ENCODE measurements at places on chromosomes 12 and 14.

- no peak overlapping the region for H3K4me3 ChIP-seq
- no peak for DNase-seq
- H3K36me3 ChIP-seq: no peaks in the 10 kb centered on the region
- H3K4me1 ChIP-seq: no peaks in the 10 kb centered on the region
- no peak overlapping the region for H3K27ac ChIP-seq
Observed at GRCh38 chr12:109199324-109199723, 82.9 kb downstream of the ACACB start.

GRCh38 chr12:6078398-6079096 lies 45.9 kb downstream of the VWF start:
- H3K27ac ChIP-seq: no peak overlapping the region
- H3K4me3 ChIP-seq: no peak overlapping the region
- H3K27me3 ChIP-seq: no peaks in the 10 kb centered on the region
- no peaks in the 10 kb centered on the region for H3K36me3 ChIP-seq
- DNase-seq: peak; percentile 73

DNA sequence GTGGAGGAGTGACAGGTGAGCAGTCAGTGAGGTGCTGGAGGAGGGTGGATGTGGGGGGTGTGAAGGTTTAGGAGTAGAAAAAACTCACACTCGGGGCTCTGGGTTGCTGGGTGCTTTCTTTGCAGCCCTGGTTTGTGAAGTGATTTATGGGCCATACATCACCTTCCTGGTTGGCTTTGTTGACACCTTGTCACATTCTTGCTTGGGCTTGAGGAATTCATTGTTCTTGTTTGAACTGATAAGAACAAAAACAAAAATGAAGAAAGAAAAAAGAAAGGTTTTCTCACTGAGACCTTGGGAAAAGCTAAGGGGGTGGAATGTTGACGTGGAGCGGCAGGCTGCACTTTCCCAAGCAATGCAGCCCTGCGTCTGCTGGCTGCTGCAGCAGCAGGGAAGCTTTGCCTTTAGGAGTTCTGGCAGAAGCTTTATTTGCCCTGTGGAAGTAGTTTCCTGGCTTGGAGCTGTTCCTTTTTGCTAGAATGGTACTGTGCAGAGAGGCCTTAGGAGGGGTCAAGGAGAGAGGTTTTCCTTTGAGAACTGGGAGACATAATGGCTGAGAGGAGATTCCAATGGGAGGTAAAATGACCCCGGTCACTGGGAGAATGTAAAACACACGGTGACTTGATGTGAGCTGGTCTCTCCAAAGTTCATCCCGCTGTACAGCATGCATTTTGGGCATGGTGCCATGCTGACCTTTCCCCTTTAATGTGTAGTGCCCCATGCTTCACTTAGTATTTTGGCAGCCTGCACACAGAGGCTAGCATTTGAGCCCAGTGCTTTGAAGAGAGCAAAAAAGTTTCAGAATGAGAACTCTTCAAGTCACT lies 52.8 kb downstream of the HMGA2 start:
- no peak overlapping the region for H3K27ac ChIP-seq
- peak; percentile 77 for DNase-seq
- peaks cover 51% of the 10 kb centered on the region for H3K4me1 ChIP-seq
- H3K36me3 ChIP-seq: 0 out of 2 replicates have a peak, but pooled peaks cover 10% of the 10 kb centered on the region
- H3K27me3 ChIP-seq: no peaks in the 10 kb centered on the region
- no peak overlapping the region for H3K4me3 ChIP-seq

GRCh38 chr12:78316631-78317468 lies 486.2 kb downstream of the NAV3 start:
- H3K36me3 ChIP-seq: no peaks in the 10 kb centered on the region
- no peak for DNase-seq
- H3K4me3 ChIP-seq: no peak overlapping the region
- H3K27me3 ChIP-seq: no peaks in the 10 kb centered on the region

GRCh38 chr12:27772328-27773049 lies 7.5 kb upstream of the KLHL42 start:
- no peaks in the 10 kb centered on the region for H3K36me3 ChIP-seq
- peak overlapping the region; percentile 80 for H3K27ac ChIP-seq
- no peak for DNase-seq
- no peaks in the 10 kb centered on the region for H3K27me3 ChIP-seq
- H3K4me3 ChIP-seq: peak overlapping the region; percentile 15
- H3K4me1 ChIP-seq: peaks cover 40% of the 10 kb centered on the region

- H3K4me3 ChIP-seq: no peak overlapping the region
- no peaks in the 10 kb centered on the region for H3K36me3 ChIP-seq
- H3K4me1 ChIP-seq: no peaks in the 10 kb centered on the region
- DNase-seq: no peak
- H3K27ac ChIP-seq: no peak overlapping the region
- H3K27me3 ChIP-seq: no peaks in the 10 kb centered on the region
Observed at GRCh38 chr12:128103152-128103551, 163.8 kb upstream of the TMEM132C start.

Data from PC-9 (cell line).